ENCODE measurements at places on chromosomes 3 and 15.
A peak's percentile ranks its signal among the peaks of the same experiment; 100 is the strongest.

DNA sequence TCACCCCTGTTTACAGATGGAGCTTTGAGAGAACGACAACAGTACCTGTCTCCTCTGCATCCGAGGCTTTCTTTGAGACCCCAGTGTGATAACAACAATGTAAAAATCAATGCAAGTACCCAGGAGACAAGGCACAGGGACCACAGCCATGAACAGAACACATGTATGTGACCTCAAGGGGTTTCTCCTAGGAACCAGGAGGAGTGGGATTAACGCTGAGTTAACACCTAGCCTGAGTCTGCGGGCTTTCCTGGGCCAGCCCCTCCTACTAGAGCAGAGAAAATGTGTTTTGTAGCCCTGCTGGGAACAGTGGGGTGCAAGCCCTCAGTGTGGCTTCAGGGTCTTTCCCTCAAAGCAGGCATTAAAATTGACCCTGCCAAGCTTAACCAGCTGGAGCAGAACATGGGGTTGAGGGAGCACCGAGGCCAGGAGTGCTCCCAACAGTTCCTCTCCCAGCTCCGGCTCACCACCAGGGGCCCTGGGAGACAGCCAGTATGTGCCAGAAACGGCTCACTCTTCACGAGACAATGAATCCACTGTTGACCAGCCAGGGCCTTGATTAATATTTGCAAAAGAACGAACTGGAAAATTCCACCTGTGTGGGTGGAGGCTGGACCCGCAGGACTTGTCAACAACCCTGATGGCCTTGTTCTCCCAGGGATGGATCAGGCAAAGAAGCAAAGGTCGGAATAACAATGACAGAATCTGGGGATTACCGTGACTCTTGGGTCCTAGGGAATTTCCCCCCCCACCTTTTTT, 3.6 kb downstream of the CHDH start:
- no peak for DNase-seq

DNA sequence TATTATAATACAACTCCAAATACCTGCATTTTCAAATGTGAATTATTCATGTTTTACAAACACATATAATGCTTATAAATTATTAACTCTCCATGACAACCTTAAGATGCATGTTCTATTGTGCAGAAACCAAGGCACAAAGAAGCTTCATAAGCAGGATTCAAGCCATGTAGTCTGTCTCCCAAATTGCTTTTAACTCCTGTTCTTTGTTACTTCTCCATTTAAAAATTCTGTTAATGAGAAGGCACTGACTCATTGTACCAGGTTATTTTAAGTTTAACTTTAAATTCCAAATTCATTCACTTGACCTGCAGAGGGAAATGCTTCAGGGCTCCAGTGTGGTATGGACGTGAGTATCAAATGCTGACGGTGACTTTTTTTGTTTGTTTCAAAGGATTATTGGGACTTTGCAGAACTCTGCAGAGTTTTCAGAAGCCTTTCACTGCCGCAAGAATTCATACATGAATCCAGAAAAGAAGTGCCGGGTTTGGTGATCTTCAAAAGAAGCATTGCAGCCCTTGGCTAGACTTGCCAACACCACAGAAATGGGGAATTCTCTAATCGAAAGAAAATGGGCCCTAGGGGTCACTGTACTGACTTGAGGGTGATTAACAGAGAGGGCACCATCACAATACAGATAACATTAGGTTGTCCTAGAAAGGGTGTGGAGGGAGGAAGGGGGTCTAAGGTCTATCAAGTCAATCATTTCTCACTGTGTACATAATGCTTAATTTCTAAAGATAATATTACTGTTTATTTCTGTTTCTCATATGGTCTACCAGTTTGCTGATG, 100.0 kb downstream of the MME start:
- DNase-seq = no peak

DNA sequence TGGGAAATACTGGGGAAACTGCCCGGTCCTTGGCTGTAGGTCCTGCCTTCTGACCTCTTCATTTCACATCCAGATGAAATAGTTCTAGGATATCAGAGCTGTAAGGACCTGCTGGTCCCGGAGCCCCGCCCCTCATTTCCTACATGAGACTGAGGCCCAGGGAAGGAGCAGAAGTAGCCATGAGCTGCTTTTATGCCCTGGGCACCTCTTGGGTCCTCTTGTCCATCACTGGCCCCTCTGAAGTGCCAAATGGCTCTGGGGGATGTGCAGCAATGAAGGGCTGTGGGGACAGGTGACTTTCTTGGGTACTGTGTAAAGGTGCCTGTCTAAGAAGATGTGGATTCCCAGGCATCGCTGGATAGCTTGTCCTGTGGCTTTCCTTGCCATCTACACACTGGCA, 40.3 kb upstream of the ESYT3 start:
- no peak for DNase-seq

DNA sequence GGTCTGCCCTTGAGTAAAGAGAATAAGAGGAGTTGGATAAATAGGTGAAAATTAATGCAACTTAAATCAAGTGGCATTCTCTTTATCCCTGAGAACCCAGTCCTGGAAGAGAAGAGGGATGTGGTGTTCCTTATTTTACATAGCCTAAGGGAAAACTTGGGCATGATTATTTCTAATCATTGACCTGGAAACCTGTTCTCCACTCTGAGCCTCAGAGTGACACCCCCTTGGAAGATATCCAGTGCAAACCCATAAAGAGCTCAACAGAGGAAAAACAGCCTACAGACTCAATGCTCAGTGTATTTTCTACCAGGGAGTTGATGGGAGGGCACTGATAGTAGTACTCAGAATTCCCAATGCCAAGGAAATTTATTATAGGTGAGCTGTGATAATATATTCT, 22.0 kb downstream of the SLC15A2 start:
- DNase-seq = no peak

- DNase-seq = no peak
Measured at GRCh38 chr3:156675830-156676767, 1.7 kb downstream of the TIPARP start.

DNA sequence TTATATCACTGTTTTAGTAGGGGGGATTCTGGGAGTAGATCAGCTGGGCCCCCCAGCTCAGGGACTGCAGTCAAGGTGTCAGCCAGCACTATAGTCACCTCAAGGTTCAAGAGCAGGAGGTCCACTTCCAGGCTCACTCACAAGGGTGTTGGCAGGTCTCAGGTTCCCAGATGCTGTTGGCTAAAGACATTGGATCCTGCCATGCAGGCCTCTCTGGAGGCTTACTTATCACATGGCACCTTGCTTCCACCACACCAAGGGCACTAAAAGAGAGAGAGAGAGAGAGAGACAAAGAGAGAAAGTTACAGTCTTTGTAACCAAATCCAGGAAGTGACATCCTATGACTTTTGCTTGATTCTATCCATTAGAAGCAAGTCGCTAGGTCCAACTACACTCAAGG, 7.5 kb upstream of the PPP1R14D start:
- no peak for DNase-seq

GRCh38 chr3:19199131-19199530, 50.8 kb downstream of the KCNH8 start:
- DNase-seq = no peak

DNA sequence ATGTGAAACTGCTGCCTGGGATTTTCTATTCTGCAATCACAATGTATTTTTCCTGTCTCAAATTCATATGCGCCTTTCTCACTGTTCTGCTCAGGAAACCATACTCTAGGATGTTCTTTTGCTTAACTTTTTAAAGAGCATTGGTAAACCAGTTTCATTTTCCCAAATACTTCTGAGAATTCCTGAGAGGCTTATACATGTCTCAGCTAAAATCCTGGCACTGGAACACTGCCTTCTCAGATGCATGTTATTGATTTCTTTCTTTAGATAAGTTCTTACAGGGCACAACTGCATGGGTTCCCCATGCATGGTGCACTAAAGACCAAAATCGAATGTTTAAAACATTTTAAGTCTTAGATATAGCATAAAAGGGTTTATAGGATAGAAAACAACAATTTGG, 178.3 kb upstream of the PLSCR5 start:
- DNase-seq = no peak

- no peak for DNase-seq
Measured at GRCh38 chr3:33803252-33803651, 4.8 kb downstream of the PDCD6IP start.

- DNase-seq = no peak
Measured at GRCh38 chr15:71091601-71092000, 23.7 kb upstream of the THSD4 start.

DNA sequence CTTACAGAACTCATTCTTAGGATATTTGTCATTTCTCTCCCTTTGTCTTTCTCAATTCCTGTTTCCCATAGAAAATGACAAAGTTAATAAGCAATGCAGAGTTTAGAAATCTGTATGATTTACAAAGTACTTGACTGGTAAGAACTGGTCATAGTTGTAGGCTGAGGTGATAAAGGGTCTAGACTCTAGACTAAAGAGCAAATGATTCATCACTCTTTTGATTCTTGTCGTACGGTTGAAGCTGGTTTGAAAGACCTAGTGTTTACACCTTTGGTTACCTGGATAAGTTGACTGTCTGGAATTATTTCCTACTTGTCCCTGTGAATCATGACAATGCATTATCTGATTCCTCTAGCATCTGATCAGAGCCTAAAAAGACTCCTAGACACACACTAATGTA, 58.9 kb upstream of the TP63 start:
- DNase-seq = no peak

- DNase-seq = no peak
Measured at GRCh38 chr3:107373896-107374295, 3.3 kb upstream of the CCDC54 start.

DNA sequence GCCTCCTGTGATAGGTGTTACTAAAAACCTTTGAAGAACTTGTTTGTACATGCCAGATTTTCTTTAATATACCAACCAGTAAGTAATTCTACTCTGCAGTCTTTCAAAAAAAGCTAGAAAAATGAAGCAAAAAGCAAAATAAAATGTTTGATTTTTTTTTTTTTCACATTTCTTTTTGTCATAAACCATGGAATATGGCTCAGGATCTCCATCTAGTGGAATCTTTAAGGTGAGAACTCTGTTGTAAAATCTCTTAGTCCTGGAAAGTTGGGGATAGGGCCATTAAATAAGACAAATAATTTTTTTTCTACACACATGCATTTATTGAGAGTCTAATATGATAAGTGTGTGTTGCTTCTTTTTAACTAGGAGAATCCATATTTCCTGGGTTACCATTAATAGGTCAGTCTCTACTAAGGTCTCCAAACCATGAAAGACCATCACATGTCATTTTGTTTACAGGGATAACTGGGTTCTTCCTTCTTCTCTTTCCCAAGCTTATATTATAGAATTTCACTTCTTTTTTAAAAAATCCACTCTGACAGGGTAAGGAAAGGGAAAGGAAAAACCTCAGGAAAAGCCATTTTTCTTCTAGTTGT, 84.6 kb downstream of the SLC9A9 start:
- peak; percentile 34 for DNase-seq

GRCh38 chr3:127064391-127065137, 81.6 kb downstream of the PLXNA1 start:
- DNase-seq = no peak

DNA sequence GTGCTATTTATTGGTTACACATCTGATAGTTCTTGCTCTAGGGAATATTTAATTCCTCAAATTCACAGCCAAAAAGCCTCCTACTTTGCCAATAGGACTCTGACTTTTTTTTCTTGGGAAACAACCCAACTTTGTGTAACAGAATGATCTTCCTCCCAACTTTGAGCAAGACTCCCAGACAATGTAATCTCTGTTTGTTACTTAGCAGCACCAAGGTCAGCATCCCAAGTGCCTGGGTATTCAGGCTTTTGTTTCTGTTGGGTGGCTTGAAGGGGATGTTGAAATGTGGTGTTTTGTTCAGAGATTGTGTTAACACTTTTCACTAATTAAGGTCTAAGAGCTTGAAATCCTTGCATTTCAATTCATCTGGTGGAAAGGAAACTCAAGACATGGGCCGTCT, 115.8 kb downstream of the ADAMTS9 start:
- no peak for DNase-seq

- no peak for DNase-seq
Measured at GRCh38 chr3:171846597-171846996, 3.4 kb downstream of the TMEM212 start.

DNA sequence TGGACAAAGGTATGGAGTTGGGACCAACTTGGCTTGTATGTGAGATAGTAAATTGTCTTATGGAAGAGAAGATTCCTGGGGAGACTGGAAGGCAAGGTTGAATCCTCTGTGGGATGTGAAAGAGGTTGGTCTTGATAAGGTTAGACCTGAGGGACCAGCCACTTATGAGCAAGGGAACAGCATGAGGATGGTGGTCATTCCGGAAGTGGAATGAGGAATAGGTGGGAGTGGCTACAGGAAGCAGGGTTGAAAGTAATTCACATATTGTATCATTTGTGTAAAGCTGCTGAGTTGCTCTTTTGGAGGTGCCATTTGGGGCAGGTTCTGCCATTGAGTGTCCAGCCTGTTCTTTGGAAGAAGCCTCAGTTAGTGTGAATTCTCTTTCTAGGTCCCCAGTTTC, 13.2 kb downstream of the USP13 start:
- DNase-seq = no peak

DNA sequence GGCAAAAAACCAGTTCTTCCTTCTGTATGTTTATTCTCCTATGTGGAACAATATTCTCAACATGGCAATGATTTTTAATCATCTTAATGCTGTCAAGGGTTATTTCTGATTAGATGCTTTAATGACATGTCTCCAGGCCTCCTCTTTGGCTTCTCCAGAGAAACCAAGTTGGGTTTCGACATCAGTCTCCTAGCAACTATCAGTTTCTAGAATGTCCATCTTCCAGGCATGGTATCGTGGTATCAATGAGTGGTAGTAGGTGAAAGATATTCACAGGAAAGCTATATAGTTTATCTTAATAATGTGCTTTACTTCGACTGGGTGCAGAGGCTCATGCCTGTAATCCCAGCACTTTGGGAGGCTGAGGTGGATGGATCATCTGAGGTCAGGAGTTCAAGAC, 128.5 kb downstream of the C3orf70 start:
- no peak for DNase-seq

- no peak for DNase-seq
Measured at GRCh38 chr3:14879211-14879874, 60.6 kb downstream of the FGD5 start.

DNA sequence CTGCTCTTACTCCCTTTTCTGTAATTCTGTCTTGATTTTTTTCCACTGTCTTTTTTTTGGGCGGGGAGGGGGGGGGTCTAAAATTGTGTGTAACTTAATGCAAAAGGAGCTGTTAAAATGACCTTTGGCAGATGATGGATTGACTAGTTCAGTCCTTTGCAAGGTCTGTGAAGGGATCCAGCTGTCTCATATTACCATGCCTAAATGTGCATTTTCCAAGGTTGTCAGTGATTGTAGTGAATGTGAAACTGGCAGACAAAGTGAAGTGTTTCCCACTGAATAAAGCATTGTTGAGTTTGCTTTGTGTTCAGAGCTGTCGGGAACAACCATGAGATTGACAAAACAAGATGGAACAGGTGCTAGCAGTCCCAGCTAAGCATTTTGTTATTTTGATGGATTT, 110.1 kb upstream of the SKOR1 start:
- peak; percentile 24 for DNase-seq

- DNase-seq = peak; percentile 14
Measured at GRCh38 chr3:179811321-179812095, 158.7 kb downstream of the USP13 start.

DNA sequence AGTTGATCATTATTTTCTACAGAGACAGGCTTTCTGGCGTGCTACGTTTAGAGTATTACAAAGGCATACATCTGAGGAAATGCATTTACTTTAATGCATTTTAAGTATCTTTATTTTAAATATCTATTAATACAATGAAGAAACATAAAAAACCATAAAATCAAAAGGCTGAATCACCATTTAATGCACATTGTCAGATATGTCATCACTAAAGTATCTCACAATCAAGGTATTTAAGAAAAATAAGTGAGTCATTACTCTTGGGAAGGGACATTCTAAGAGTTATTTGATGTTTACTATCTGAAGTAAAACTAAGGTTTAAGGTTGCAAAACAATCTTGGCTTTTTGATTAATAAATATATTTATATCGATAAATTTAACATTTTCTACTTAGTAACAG, 102.2 kb downstream of the CTNNB1 start:
- no peak for DNase-seq
